Heart left ventricle (tissue), 16 donors: ENCODE measurements at places on chromosomes 16 and 17.

DNA sequence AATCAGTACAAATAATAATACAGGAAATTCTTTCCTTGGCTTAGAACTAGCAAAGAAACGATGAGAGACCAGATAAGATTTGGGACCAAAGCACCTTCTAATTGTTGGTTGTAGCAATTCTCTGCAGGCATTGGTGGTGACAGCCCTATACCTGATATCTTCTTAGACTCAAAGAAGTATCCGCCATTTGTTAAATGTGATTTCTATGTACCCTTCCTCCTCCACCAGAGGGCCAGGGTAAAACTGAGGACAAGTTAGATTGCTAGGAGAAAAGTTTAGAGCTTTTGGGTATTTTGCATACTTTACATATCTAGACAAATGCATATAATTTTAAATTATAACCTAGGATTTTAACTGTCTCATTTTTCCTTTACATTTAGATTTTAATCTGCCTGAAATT lies 304.3 kb downstream of the HS3ST4 start:
- no peak for DNase-seq

DNA sequence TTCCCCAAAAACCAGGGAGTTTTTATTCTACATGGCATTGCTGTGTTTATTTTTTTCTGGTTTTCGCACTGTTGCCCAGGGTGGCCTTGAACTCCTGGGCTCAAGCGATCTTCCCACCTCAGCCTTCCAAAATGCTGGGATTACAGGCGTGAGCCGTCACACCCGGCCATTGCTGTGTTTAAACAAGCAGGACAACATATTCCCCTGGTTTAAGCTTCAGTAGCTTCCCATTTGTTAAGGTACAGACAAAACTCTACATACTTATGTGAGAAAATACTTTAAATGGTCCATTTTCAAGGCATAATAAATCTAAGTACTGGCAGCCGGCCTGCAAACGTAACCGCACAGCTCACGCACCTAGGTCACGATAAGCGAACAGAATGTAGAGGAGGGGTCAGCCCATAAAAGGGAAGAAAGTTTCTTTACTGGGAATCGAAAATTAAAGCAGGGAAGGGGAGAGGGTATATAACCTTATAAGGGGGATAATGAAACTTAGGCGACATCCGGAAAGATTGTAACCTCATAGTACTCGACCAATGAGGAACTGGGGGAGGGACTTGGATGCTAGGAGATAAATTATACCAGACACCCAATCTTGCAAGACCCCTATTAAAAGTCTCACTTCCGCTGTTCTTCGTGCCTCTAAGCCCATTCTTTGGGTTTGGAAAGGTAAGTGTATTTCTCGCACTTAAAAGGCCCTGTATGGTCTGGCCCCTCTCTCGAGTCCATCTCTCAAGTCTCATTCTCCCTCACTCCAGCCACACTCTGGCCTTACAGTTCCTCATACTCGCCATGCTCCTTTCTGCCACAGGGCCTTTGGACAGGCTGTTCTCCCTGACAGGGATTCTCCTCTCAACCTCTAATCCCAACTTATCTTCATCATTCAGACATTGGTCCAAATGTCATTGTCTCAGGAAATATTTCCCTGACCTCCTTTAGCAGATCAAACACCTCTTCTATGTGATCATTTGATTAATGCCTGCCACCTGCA lies 59.2 kb downstream of the TEX14 start:
- DNase-seq, result no peak

GRCh38 chr17:11303773-11304394 lies 62.9 kb downstream of the SHISA6 start:
- no peak for DNase-seq

DNA sequence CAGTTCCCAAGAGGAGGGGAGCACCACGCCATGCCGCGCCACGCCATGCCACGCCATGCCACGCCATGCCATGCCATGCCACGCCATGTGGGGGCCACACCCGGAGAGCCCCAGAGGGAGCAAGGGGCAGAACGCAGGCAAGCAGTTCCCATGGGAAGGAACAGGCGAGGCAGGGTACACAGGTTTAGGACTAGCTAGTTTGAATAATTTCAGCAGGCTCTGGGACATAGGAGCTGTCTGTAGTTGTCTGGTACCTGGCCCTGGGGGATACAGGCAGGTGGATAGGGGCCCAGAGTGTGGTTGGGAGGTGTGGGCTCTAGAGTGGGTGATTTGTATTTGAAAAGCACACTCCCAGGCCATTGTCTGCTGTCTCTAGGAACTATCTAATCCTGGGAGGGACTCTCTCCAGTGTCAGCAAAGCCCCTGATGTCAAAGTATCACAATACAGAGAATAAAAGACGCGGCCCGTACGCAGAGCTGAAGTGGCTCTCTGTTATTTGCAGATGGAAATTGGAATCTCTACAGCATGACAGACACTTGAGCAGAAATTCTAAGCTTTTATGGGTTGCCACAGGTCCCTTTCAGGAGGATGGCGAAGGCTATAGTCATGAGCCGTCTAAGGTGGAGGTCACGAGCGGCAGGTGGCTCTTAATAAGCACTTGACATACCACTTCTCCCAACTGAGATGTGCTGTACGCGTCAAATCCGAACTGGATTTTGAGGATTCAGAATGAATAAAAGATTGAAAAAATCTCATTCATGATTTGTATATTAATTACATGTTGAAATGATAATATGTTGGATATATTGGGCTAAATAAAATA lies 220.8 kb upstream of the TNRC6C start:
- no peak for DNase-seq

DNA sequence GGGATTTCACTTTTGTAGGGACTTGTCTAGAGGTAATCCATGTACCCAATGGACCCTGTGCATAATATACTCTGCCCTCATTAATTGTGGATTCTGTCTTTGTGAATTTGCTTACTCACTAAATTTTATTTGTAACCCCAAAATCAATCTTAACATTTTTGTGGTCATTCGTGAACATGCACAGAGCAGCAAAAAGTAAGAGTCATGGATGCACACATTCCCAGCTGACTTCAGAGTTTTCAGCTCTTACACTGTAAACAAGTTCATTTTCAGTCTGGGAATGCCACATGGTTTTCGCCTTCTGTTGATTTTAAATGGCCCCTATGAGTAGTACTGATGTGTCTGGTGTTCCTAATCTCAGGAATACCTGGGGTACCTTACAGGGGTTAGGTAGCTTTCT lies 24.3 kb downstream of the TAC4 start:
- no peak for DNase-seq

DNA sequence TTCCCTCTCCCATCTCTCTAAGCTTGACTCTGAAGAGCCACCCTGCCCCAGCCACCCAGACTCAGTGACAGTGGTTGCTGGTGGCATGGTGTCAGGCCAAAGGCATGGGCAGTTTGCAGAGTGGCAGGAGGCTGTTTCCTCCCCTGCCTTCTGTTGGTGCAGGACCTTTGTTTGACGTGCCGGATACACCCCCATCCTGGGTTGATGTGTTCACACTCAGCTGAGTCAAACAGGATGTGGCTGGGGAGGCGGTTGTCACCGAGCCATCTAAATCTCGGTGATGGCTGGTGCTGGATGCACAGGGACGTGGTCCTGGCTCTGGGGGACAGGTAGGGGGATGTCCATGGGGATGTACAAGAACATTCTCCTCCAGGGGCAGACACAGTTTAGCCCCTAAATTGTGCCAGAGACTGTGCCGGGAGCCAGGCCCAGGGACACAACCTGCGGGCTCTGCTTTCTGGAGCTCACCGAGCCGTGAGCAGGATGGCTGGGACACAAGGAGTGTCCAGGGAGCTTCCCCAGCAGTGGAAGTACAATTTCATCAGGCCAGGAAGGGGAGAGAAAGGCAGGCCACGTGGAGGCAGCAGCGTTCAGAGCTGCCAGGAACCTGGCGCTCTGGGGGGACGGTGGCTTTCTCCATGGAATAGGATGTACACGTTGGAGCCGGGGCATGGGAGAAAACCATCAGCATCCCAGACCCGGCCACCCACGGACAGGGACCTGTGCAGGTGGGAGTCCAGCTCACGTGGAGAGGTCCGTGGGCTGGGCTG lies 264.2 kb downstream of the SEC14L1 start:
- DNase-seq, result peak; percentile 72

- DNase-seq, result no peak
Measured at GRCh38 chr17:5446786-5447185, 7.8 kb upstream of the C1QBP start.

DNA sequence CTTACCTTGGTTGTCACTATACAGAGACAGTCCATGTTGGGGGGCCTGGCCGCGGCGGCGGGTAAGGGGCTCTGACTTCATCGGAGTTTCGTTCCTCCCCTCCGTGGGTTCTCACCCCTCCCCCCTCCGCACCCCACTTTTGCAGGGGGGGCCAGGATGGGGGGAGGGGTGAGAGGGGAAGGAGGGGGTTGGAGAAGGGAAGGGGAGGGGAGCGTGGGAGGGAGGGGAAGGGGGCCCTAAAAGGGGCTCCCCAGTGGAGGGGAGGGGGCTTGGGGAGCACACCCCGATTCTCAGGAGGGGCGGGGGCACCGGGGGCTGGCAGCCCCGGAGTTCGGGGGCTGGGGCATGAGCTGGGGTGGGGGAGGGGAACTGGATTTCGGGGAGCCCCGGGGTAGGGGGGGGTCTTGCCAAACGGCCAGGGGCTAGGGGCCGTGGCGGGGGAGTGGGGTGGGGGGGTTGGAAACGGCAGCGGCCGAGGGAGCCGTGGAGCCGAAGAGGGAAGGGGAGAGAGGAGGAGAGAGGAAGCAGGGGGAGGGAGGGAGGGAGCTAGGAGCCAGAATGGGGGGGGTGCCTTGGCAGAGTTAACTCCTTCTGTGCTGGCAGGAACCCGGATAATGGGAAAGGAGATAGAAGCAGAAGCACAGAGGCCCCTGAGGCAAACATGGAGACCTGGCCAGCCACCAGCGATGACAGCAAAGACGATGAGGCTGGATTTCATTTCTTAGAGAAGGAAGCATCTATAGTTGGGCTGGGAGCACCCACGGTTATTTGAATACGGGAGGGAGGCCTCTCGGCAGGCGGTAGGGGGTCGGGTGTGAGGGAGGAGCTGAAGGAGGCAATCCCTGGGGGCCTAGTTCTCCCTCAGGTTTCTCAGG lies 2.3 kb downstream of the DLG4 start:
- peak; percentile 67 for DNase-seq

- no peak for DNase-seq
Measured at GRCh38 chr17:33968350-33969044, 286.6 kb upstream of the CCL2 start.

DNA sequence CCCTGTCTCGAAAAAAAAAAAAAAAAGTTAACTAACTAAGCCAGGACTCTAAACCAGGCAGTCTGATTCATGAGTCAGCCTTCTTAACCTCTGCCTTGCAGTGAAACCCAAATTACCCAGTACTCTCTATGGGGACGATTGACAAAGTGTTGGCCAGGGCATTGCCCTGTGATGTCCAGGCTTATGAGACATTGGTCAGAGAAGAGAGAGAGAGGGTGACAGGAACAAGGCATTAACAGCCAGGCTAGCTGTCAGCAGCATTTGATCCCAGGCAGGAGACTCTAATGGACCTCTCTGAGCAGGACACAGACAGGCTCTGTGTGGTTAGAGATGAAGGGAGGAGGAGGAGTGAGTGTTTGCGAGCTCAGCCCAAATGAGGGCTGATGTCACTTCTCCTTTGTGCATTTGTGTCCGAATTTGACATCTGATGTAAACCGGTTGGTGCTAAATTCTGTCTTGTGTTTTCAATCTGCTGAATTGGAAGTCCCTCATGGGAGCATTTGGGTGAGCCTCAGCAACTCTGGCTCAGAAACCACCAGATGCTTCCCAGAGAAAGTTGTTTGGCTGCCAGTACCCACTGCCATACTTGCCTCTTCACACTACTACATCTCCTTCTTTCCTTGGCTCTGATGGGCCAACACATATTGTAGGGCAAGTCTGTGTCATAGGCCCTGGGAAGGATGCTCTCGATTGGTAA lies 4.3 kb upstream of the MYL4 start:
- DNase-seq, result peak; percentile 49

DNA sequence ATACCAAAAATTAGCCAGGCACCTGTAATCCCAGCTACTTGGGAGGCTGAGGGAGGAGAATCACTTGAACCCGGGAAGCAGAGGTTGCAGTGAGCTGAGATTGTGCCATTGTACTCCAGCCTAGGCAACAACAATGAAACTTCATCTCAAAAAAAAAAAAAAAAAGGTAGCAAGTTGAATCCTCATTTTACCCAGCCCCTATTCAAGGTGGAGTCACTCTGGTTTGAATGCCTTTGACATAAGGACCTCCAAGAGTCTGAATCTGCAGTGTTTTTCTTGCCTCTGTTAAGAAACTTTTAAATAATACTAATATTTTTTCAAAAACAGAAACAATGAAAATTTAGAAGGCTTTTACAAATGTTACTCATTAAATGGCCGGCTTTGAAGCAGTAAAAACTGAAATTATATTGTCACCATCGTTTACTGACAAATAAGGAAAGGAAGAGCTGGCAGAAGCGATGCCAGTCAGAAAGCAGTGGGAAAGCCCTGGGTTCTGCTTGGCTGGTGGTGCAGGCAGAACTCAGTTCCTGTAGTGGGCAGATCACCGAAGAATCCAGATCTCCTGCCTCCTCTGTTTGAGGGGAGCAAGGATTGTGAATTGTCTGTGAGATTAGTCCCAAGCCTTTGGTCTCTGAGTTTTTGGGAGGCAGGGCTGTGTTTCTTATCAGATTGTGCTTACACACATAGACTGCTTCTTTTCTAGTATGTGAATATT lies 99.7 kb upstream of the HAS3 start:
- DNase-seq, result no peak

- DNase-seq, result no peak
Measured at GRCh38 chr16:12153662-12154061, 177.1 kb downstream of the SNX29 start.
